GM12892 (cell line): ENCODE measurements at places on chromosomes 3 and 15.

DNA sequence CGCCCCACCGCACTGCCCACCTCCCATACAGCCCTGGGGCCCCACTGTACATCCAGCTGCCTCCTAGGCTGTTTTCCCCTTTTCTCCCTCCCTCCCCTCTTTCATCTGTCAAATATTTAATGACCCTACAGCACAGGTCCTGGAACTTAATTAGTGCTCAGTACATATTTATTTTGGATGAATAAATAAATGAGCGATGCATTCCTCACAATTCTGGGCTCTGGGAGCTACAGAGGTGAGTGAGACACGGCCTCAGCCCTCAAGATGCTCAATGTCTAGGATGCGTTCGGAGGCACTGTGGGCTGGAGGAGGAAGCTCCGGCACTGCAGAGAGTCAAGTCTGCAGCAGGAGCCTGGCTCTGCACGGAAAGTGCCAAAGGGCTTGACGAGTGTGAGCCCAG is 175.0 kb downstream of the FAM43A start:
- no peak for DNase-seq

GRCh38 chr3:11558918-11559815 is 84.5 kb downstream of the VGLL4 start:
- DNase-seq = no peak

DNA sequence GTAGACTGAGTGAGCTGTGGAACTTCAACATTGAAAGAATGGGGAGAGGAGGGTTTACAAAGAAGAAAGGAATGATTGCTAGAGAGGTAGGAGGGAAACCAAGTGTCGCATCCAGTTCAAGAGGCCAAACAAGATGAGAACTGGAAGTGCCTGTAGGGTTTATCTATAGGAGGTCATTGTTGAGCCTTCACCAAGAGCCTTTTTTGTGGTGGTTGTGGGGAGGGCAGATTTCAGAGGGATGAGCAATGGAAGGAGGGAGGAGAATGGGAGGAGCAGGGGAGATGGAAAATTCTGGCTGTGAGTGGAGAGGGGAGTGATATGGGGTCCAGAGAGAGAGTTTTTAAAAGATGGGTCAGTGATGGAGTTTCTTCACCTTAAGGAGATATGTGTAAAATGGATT is 8.5 kb downstream of the PDIA5 start:
- no peak for DNase-seq

GRCh38 chr3:10964537-10965167 is 27.9 kb upstream of the SLC6A1 start:
- no peak for DNase-seq

- DNase-seq = peak; percentile 62
These were observed 1.7 kb upstream of the LINGO1 start for GRCh38 chr15:77634266-77634962.

GRCh38 chr15:71256934-71257664 is 141.8 kb downstream of the THSD4 start:
- no peak for DNase-seq

- DNase-seq = no peak
These were observed 29.8 kb downstream of the NMNAT3 start for GRCh38 chr3:139647866-139648435.

- no peak for DNase-seq
These were observed 241.6 kb downstream of the KCNMB2 start for GRCh38 chr3:178777718-178778411.

DNA sequence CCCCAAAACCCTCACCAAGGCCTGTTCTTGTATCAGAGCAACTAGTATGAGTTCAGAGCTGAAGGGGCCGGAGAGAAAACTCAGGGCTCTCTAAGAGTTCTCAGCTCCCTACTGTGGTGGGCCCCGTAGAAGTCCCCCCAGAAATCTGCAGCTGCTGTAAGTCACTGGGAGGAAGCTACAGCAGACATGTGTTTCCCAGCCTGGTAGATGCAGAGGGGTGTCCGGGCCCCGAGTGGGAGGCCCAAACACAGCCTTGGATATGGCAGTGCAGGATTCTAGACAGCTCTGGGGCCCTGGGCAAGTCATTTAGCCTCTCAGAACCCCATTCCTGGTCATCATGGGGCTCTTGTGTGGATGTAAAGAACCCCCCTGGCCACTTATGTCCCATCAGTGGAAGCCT is 39.2 kb upstream of the CSPG4 start:
- no peak for DNase-seq

DNA sequence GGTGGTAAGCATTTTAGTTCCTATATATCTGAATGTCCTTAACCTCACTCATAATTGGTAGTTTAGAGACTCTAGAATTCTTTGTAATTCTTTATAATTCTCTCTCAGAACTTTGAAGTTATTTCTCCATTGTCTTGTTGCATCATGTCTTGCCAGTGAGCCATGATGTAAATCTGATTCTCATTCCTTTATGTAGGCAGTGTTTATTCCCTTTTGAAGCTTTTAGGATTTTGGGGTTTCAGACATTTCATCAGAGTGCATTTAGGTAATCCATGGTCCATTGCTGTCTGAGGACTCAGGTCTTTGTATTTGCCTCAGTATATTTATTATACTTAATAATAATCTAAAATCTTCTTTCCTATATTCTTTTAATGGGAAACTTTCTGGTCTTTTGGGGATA is 20.6 kb downstream of the CMC1 start:
- DNase-seq = no peak

- DNase-seq = no peak
These were observed 80.5 kb upstream of the PLXND1 start for GRCh38 chr3:129686941-129687340.

DNA sequence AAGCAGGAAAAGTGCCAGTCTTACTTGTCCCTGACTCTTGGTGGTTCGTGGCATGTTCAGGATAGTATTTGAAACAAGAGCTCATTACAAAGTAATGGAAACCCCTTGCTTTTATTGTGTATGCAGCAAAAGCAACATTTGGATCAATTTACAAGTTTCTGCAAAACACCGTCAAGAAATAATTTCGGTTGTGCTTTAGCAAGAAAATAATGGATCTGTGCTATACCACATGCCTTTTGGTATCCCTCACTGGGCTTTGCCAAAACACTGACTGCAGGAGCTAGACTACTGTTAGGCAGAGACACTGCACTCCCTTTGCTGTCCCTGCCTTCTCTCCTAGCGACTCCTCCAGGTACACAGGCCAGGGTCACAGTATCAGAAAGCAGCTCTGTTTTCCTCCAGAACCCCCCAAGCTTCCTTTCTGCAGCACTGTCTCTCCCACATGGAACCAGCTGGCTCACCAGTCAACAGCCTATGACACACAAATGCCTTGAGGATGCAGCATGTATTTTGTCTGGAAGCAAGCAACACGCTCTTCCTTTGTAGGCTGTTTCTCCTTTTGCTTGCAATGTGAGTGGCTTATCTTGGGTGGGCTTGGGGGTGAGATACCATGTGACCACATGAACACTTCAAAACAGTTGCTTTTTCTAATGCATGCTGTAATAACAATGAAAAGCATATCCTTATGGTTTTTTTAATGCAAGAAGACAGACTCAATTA is 111.4 kb downstream of the PGPEP1L start:
- no peak for DNase-seq

GRCh38 chr3:30408105-30408557 is 198.3 kb upstream of the TGFBR2 start:
- no peak for DNase-seq

DNA sequence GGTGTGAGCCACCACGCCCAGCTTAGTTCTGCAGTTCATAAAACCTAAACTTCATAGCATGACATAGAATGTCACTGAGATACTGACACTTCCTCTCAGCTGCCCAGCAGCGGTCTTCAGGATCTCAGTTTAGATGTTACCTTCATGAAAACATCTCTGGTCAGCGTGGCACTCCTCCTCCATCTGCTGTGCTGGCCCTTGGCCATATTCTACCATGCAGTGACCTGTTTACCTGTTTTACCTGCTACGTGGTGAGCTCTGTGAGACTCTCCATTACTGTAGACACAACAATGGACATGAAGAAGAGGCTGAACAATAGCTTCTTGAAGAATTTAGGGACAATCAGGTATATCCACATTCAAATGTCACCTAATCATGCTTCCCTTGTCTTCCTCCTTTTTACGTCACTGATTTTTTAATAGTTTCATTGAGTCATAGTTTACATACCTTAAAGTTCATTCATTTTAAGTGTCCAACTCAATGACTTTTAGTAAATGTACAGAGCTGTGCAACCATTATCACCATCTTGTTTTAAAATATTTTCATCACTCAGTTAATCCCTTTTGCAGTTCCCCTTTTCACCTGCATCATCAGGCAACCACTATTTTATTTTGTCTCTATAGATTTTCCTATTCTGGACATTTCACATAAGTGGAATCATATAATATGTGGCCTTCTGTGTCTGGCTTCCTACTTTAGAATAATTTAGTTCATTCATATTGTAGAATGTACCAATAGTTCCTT is 32.2 kb upstream of the PTPN23 start:
- no peak for DNase-seq

GRCh38 chr15:78035321-78035751 is 42.2 kb downstream of the TBC1D2B start:
- no peak for DNase-seq

DNA sequence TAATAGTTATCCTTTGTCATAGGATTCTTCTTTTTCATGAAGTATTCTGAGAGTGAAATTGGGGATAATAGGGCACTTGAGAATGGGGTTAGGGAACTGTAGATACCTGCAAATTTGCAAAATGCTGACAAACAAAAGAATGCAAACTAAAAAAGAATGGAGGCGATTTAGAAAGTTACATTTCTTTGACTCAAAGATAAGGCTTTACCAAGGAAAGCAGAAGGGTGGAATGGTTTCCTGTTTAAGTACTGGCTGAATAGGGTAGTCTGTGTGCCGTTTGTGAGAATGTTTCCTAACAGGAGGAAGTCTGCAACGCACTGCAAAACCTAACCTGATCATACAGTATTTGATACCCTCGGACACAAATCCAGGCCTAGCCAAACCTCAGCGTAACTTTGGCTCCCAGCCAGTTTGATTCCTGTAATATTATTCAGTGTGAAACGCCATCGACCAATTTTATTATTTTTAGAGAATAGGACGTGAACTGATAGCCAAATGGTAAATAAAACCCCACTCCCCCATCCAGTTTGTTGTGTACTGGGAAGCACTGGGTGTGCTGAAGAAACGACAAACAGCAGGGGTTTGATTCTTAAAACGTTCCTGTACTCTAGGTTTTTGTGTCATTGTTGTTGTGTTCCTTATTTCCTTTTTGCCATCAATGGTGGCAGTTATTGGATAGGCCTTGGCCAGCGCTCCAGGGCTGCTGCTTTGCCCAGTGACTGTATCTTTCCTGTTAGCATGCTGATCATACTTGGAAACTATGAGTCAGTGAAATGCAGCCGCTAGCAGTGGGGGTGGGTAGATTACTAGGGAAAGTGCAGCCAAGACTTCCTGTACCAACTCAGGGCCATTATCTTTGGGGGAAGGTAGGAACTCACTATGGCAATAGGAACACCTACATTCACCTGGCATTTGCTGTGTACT is 148.0 kb upstream of the TBL1XR1 start:
- DNase-seq = no peak

DNA sequence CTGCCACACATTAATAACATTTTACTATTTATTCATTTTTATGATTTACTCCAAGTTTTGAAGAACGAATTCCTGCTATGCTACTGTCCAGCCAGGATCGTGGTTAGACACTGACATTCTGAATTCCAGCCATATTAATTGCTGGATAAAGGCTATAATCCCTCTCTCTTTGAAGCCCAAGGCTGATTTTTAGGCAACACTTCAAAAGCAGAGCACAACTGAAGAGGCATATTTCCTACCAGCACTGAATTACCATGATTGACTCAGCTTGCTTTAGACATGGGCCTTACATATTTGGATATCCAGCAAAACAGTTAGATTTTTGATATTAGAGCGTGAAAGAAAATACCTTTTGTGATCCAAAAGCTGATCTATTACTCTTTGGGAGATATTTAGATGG is 205.0 kb downstream of the ZIC1 start:
- no peak for DNase-seq

DNA sequence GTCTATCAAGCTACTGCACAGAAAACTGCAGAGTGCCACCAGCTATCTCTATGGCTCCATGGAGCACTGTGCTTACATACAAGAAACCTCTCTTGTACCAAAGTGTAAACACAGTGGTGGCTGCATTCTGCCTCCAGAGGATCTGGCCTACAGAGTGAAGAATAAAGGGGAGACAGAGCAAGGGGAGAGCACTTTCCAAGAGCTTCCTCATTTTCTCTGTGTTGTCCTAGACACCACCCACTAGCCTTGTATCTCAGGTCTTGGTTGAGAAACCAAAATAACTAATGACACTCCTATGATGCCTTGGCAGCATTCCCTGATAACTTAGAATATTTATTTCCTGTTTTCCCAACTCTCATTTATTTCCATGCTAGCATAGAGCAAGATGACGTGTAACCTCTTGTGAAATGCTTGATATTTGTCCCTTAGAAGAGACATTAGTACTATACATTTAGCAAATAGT is 56.9 kb upstream of the PHLDB2 start:
- DNase-seq = no peak

DNA sequence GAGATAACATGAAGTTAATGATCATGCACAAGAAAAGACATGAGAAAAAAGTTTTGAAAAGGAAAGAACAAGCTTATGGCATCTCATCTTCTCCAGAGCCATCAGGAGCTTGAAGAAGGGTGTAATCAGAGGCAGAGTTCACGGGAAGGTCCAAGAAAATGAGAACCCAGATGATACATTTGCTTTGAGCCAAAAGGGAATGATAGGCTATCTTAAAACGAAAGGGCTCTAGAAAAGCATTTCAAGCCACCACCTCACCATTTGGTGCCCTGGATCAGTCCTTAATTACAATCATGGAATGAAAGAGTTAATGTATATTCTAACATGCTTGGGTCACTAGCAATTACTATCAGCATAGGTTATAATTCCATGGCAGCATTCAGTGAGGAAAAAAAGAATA is 781.8 kb downstream of the ROBO1 start:
- DNase-seq = no peak

DNA sequence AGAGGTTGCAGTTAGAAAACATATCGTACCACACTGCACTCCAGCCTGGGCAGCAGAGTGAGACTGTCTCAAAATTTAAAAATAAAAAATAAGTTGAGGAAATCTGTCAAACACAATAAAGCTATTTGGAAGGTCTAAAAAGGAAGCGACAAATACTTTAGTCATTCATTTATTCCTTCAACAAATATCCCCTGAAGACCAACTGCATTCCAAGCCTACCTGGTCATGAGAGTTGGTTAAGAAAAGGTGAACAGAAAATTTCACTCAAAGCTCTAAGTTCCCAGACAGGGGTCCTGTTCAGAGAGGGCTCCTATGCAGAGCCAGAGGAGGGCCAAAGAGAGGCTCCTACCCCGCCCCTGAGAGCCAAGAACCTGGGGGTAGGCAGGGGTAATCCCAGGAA is 15.4 kb upstream of the PRKAR2A start:
- DNase-seq = no peak
